ENCODE measurements at places on chromosomes 1 and 21. TPM values are rescaled to one million over a fixed set of nuclear protein-coding genes. Genes with fewer than 3 reads are reported as not detected.

TIAM1 gene
- total RNA-seq, result not detected

GRCh38 chr21:42258150-42258884, 39.4 kb downstream of the ABCG1 start:
- peak; percentile 62 for DNase-seq

GRCh38 chr1:36752891-36753361, 270.2 kb upstream of the CSF3R start:
- peak; percentile 26 for DNase-seq

- peak; percentile 85 for DNase-seq
Measured at GRCh38 chr1:68232289-68233148, at the start of gene WLS. TSS of gene WLS (minus strand) at chr1:68232523. CDS start at chr1:68232299, 224 bp downstream.

DNA sequence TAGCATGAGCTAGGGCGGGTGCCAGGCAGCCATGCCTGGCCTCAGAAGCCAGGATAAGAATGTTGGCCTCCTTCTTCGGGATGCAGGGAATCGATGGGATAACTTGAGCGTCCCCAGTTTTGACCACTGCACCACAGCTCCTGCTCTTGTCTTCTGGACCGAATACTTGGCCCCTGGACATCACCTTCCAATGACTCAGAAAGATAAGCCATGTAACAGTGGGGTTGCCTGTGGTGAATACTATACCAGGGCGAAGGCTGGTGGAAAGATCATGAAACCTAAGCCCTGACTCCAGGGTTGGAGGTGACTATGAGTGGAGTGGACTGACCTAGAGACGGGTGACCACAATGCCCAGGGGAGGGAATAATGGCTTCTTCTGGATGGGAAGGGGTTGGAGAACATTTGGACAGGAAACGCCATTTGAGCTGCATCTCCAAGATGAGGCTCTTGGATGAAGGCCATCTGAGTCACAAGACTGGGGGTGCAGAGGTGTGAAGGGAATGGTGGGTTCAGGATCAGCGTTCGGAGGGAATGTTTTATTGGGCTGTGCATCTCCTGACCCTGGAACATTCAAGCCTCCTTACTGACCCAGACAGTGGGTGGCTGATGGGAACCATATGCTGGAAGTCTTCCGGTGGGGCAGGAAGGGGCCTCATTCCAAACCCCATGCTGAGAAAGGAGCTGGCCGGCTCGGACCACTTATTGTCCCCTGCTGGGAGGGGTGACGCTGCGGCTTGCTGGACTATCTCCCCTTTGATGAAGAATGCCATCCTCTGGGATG, 18.5 kb upstream of the KCNE2 start:
- DNase-seq, result no peak

All from HT-29 (cell line).